HTR-8/SVneo (cell line): ENCODE measurements at places on chromosomes 4 and X.

GRCh38 chr4:109040441-109040840 lies 262.0 kb downstream of the COL25A1 start:
- DNase-seq: no peak

GRCh38 chr4:157327666-157328065 lies 107.1 kb downstream of the GRIA2 start:
- no peak for DNase-seq

DNA sequence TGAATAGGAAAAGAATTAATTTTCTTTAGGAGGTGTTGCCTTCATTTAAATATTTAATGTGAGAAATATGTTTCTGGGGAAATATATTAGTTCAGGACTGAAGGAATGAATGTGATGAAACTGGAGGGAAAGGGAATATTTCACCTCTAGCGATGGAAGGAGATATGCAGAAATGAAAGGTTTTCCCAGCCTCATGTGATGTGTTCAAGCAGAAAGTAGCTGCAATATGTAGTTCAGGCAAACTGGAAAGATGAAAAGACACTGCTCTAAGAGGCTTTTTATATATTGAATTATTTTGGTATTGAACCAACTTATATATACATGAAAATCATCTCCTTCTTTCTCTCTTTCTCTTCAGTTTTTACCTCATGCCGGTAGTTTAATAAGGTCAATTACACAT lies 3.4 kb downstream of the GRID2 start:
- no peak for DNase-seq

- peak; percentile 50 for DNase-seq
These were observed 12.1 kb upstream of the ING2 start for GRCh38 chr4:183492791-183493222.

- no peak for DNase-seq
These were observed 7.2 kb downstream of the NBDY start for GRCh38 chrX:56736219-56736618.

DNA sequence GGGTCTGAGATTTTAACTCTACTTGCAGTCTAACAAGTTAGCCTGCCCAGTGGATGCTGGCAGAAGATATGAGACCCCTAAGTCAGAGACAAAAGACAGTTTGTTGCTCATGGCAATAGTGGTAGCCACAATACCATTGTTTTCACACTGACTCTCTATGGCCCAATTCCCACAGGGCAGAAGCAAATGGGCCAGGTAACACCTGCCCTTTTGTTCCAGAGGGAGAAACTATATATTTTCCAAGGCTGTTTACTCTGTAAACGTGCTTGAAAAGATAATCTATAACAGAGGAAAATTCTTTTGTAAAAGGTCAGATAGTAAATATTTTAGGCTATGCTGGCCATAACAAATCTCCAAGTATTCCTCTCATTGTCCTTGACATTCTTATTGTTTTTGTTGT lies 57.2 kb upstream of the NPNT start:
- DNase-seq: no peak

DNA sequence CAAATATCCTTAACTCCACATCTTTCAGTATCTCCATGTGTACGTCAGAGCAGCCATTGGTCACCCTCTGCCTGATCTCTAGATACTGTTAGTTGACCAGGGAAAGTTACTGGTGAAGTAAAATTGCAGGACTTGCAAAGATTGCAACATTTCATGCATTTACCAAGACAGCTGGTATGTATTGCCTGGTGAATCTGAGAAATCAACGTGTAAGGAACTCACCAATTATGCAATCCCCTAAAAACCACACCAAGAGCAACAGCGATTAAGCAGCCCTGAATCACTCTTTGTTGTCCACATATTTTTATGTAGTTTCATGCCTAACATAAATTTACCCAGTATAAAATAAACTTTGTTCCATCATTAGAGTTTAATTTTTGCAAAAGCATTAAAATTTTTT lies 271.2 kb downstream of the NLGN4X start:
- no peak for DNase-seq

DNA sequence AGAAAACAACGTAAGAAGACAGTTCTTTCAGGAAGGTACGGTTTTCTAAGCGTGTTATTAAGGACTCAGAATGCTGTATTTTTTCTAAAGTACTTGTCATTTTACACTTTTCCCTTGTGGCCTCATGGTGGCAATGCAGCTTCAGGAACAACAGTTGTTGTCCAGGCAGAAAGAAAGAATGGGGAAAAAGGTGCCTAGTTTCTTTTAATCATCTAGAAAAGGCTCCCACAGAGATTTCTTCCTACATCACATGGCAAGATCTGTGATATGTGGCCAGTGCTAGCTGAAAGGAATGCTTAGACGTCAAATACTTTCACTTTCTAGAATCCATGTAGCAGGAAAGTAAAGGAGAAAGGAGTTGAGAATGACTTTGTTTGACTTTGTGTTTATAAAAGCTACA lies 49.0 kb upstream of the TRAM1L1 start:
- DNase-seq: peak; percentile 12

DNA sequence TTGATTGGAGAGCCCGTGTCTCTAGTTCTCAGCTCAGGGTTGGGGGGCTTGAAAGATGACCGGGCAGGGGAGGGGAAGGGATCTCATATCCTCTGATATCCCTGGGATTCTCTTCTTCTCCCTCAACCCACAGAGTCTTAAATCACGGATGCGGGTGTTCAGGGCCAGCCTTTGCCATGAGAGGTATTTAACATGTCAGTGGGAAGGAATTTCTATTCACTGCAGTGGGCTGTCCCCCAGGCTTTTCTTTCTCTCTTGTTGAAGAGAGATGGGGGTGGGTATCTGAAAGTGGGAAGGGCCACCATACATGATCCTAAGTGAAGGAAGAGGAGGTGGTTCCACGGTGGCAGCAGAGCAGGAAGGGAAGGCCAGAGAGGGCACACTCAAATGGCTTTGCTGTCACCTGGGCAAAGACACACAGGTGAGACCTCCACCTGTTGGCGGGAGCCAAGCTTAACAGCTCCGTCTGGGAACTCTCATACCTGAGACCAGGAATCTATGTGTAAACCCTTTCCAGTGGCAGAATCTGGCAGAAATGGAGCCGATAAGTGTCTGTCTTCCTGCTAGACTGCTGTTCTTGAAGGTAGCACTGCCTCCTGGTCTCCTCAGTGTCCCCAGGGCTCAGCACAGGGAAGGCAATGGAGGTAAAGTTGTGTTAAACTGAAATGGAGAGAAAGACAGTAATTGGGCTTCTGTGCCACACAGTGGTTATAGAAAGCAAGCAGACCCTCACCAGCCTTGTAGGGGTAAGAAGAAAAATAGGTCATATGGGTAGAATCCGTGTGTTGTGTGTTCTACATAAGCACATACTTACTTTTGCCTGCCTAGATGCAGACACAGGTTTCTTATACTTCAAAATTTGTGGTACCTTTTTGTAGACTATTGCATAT lies 49.4 kb downstream of the RHOH start:
- no peak for DNase-seq

DNA sequence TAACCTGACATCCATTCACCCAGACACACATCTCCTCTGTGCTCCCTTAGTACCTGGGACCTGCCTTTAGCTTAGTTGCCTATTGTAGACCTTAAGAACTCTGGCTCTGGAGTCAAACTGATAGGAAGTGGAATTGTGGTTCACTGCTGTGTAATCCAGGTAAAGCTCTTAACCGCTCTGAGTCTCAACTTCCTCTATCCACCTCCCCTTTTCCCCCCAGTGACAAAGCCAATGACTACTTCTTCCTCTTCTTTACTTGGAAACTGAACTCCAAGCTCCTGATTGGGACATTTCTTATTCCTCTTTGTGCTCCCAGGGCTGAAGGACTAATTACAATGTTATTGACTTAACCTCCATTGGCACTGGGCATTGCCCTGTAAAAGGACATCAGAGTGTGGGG lies 94.1 kb downstream of the DRD5 start:
- DNase-seq: no peak

DNA sequence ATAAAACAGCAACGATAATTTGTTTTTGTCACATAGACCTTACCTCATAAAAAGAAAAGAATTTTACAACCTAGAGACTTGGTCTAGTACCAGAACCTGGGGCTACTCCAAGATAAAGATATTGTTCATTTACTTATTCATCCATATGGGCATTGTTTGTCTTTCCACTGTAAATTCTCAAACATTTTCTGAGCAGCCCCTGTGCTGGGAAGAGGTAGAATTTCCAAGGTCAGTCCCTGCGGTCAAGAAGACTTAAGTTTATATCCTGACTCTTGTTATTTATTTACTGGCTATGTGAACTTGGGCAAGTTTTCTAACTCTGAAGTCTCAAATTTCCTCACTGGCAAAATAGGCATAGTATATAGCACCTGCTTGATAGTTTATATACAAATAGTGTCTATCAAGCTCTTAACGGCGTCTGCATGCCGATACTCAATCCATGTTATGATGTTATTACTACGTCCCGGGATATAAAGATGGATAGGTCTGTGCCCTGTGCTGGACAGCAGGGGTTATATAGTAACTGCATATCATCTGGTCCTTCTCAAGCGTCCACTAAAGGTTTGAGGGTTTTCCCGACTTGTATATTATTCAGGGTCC lies 222.1 kb upstream of the TAPT1 start:
- no peak for DNase-seq

- DNase-seq: no peak
These were observed 877.3 kb downstream of the ADGRL3 start for GRCh38 chr4:62077406-62077805.

DNA sequence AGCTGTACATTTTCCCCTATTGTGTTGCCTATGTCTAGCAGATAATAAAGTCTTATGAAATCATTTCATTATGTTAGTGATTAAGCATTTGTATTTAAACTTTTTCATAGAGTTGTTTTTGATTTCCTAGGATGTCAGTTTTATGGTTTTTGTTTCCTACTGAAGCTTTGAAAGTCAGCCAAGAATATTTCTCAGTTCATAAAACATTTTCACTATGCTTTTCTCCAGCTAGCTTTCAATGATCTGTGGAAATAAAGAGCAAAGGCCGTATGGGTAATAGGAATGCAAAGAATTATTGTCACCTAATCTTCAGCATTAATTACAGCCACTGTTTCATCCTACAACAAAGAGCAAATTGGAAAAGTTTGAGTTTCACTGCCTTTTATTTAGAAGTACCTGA lies 145.7 kb upstream of the NUDT6 start:
- no peak for DNase-seq

DNA sequence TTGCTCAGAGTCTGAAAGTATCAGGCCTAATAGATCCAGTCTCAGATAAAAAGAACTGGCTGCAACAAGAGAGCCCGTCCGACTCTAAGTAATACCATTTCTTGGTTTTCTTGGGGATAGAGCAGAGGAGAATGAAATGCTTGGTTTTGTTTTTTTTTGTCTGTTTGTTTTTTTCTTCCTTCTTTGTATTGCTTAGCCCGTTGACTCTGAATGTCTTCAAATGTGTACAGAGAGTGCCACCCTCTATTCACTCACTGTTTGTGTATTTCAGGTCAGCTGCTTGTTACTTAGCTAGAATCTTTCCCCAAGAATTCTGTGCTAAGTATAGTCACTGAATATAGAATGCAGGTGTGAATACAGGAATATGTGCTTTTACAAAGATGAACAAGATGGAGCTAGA lies 5.7 kb upstream of the TMEM156 start:
- DNase-seq: no peak

DNA sequence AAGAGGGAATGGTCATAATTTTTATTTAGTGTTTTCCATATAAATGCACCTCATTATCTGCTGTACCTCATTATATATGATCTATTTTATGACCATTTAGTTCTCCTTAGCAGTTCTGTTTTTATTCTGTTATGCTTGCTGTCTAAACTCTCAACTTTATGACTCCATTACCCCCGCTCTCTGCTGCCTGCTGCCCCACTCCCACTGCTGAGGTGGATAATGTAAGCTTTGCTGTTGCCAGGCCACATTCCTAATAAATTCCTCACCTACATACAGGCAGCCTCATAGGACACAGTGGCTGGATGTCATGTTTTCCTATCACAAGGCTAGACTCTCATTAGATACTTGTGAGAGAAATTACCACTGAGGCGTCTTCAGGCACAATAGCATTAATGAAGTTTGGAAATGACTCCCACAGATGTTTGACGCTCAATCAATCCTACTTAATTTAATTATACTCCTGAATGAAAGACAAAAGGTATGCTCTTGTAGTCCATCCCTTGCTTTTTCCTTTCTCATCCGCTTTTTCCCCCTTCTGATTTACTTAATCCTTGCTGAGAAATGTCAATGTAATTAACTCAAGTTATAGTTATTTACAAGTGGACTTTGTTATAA lies 497.5 kb upstream of the IGFBP7 start:
- DNase-seq: no peak

DNA sequence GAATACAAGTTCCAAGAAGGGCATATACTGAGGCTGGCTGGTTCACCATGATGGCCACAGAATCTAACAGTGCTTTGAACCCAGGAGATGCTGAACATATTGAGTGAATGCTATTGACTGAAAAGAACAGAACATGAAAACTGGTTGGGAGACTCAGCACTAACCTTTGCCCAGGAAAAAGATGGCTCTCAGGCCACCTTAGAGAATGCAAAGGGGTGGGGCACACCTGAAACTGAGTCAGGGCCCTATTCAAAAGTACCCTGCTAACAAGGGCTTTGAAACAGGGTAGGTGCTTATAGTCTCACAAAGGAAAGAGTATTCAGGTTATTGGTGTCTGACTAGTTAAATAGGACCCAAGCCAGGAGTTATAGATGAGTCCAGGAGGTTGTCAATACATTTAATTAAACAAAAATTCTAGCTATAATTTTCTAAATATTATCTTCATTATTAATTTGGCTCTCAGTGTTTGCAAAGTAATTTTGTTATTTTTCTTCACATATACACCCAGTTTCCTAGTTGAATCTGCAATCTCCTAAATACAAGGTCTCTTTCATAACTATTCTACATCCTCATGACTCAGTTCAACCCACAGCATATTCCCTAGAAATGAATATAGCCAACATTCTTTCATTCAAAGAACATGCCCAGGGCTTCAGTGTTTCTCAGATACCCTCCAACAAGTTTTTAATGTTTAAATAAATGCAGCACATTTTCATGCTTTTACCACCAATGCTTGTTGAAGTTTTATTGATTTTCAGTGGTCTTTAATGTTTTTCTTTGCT lies 144.2 kb upstream of the RAPGEF2 start:
- no peak for DNase-seq

DNA sequence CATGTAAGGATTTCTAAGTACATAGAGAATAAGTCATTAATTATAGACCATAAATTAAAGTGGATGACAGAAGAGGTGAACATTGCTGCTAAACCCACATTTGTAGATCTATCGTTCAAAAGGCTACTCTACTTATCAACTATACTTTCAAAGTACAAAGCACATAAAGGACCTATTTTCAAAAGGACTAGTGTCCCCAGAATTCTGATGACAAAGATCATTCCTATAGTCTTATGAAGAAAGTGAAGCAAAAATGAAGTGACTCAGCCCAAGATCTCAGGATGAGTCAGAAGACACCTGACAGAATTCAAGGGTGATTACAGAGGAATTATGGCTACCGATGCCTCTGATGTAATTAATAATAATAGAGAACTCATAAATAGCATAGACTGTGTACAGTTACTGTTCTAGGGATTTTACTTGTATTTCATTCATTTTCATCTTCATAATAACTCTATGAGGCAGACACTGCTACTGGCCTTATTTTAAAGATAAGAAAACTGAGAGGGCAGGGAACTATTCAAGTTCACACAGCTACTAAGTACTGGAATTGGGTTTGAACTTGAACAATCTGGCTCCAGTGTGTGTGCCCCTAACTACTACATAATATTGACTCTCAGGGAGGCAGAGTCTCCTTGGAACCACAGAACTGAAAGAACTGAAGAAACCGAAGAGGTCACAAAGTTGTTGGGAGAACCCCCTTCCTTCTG lies 17.1 kb downstream of the USP46 start:
- DNase-seq: no peak
